ENCODE measurements at places on chromosomes 2 and 18.

- no peak for DNase-seq
Measured at GRCh38 chr2:124339709-124340108, 314.6 kb downstream of the CNTNAP5 start.

DNA sequence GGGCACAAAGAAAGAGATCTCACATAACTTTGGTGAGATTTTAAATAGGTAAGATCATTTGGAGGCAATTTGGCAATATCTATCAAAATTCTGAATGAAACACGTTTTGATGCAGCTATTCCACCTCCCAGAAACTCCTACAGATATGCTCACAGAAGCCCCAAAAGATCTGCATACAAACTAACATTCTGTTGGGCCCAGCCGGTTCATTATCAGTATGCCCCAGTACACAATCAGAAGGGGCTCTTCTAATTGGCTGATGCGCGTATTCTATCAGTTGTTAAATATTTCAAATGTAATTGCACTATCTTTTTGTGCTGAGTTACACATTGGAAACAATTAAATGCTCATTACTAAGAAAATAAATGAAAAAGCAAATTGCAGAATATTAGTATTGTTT, 7.1 kb upstream of the TGIF1 start:
- DNase-seq = no peak

GRCh38 chr18:3914109-3914508, 464.1 kb downstream of the TGIF1 start:
- DNase-seq = peak; percentile 39

DNA sequence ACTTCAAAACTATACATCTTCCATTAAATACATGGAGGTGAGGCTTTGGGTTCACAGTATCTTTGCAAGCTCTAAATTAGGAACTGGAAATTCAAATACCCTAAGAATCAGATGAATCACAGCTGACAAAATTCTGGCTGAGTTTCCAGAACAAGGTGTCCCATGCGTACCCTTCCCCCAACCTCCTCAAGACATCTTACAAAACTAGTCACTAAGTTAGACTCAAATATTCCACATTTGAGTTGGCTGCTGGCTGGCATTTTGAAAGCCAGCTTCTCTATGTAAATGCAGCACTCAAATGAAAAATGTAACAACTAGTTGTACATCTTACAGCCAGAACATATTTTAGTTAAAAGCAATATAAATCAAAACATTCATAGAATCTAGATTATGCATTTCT, 131.0 kb upstream of the ARL5A start:
- no peak for DNase-seq

DNA sequence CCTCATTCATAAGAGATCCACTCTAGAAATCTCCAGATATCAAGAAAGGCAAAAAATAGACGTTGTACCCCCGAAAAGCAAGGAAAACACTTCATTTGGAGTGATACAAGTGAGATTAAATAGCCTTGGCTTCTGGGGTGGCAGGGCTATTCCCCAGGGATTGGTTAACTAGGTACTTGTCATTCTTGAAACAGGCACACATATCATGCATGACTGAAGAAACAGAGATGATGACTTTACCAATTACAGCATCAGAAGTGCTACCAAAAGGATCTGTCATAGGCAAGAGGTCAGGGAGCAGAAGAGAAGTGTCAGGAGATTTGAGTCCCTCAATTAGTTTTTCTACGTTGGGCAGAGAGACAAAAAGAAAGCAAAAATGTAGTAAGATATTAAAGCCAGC, 45.2 kb upstream of the NFU1 start:
- DNase-seq = peak; percentile 85

DNA sequence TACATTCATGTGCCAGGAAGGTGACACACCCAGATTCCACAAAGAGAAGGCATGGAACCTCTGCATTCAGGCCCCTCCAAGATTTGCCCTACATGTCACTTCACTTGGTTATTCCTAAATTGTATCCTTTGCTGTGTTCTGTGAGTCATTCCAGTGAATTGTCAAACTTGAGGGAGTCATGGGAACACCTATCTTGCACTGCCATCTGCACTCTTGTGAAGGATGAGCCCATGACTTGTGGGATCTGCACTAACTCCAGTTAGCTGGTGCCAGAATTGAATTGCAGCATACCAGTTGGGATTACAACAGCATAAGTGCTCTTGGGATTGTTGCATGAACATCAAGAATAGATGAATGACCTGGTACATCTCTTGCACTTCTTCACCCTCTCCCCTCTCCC, 1288.0 kb upstream of the ZEB2 start:
- DNase-seq = no peak

- no peak for DNase-seq
Measured at GRCh38 chr2:39649511-39649910, 16.2 kb upstream of the TMEM178A start.

GRCh38 chr2:127146820-127147502, 40.0 kb upstream of the BIN1 start:
- no peak for DNase-seq

DNA sequence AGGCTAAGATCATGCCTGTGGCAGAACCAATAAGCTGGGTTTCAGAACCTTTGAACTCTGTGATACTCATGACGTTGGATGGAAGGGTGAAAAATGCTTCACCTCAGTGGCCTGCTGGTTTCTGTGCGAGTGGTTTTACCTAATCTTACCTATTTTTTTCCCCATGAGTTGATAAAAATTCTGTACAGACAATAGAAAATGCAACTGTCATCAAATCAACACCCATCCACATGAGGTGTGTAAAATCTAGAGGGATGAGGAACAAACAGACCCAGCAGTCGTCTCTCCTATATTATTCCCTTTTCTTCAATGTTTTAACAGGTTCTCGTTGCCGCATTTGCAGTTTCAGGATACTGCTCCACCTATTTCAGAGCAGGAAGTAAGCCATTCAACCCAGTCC, 67.3 kb downstream of the PRKRA start:
- DNase-seq = no peak

DNA sequence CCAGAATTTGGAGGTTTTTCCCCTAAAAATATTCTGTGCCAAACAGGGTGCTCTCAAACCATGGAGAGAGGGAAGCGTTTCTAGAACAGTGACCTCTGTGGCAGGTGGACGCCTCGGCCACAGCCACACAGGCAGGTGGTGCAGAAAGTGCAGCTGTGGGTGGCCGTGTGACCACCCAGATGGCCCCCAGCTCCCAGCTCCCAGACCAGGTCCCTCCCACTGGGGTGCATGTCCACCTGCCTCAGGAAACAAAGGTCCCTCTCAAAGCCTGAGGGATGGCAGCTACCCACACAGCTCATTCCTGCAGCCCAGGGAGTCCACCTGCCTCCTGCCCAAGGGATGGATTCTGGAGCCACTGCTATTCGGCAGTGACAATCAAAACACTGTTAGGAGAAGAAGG, 74.5 kb upstream of the PXDN start:
- DNase-seq = no peak

GRCh38 chr2:97988722-97989121, 7.0 kb downstream of the TMEM131 start:
- no peak for DNase-seq

GRCh38 chr2:191701696-191702095, 23.8 kb downstream of the NABP1 start:
- no peak for DNase-seq

DNA sequence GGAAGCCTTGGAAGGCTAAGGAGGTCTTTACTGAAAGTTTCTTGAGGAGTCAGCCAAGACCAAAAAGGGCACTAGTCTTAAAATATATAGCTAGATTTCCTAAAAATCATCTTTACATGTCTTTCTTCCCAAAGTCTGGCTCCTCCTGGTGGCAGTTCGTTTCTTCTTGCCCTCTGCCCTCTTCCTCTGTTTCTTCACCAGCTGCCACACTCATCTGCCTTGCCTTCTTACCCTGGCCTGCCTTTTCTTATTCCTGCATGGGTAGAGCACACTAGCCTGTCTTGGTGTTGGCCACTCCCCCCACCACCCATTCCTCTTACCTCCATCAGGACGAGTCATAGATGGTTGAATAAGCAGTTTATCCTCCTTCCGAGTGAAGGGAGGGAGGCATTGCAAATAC, 129.8 kb downstream of the RAPGEF4 start:
- DNase-seq = no peak

DNA sequence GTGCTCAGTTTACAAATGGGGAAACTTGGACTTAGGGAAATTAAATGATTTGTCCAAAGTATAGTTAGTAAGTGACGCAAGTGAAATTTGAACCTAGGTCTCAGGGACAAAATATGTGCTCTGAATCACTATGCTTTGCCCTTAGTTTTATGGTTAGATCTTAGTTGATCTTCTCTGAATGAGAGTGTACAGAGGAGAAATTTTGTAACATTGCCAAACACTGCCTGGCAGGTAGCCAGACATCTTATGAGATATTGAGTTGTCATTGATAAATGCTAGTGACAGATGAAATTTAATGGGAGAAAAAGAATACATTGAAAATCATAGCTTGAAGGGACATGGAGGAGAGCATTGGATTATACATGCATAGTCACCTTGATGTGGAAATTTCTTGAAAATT, 91.4 kb downstream of the GALNT1 start:
- DNase-seq = no peak

DNA sequence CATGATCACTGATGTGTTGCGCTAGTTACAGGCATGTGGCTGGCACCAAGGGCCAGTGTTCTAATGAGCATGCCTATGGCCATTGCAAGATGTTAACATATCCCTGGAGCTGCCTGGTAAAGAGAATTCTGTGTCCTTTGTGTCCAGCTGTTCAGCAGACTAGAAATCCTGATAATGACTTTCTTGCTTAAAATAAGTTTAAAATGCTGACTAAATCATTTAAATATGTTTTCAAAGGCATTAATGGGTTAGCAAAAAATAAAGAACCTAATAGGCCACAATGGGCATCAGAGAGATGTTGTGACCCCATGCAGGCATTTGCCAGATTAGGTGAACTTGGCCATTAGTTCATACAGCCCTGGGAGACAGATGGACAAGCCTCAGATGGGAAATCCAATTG, 67.5 kb downstream of the GPR39 start:
- DNase-seq = no peak

GRCh38 chr2:232981356-232981755, 31.7 kb downstream of the NGEF start:
- DNase-seq = no peak

DNA sequence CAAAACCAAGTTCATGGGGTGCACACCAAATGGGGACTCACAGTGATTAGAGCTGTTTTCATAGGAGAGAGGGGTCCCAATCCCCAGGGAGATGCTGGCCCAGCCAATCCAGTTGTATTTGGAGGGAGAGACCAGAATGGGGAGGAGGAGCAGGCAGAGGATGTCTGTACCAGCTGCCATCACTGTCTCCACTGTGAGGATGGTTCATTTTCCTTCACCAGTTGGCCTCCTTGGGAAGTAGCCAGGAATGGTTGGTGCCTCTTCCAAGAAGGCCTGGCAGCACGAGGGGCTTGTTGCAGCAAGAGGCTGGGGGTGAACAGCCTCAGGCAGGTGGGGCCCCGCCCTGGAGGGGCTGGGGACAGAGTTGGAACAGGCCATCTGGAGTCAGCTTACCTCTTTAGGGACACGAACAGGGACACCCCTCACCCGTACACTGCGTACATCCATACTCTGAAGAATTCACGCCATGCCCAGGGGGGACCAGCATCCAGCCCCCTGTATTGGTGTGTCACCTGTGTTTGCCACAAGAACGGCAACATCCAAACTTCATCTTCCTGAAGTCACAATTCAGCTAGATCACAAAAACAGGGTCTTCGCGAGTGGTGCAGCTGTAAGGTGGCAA, 161.7 kb upstream of the ZNF236 start:
- no peak for DNase-seq

DNA sequence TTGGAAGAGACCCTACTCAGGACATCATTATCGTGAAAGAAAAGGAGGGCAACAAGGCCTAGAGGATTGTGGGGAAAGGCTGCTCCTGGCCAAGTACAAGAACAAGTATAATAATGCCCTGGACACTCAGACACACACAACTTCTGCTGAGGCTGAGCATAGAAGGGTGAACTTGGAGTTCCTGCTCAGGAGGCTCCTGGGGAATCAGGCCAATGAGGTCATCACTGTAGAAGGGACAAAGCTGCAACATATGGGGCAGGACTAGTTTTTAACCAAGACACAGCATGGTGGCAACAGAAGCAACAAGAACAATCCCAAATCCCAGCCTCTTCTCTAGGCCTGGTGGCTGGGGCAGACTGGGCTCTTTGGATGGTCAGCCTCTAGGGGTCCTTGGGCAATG, 102.6 kb downstream of the POLR1A start:
- no peak for DNase-seq

- no peak for DNase-seq
Measured at GRCh38 chr2:65583061-65583460, 150.7 kb upstream of the SPRED2 start.

- DNase-seq = no peak
Measured at GRCh38 chr2:215878476-215879063, 134.8 kb downstream of the MREG start.

DNA sequence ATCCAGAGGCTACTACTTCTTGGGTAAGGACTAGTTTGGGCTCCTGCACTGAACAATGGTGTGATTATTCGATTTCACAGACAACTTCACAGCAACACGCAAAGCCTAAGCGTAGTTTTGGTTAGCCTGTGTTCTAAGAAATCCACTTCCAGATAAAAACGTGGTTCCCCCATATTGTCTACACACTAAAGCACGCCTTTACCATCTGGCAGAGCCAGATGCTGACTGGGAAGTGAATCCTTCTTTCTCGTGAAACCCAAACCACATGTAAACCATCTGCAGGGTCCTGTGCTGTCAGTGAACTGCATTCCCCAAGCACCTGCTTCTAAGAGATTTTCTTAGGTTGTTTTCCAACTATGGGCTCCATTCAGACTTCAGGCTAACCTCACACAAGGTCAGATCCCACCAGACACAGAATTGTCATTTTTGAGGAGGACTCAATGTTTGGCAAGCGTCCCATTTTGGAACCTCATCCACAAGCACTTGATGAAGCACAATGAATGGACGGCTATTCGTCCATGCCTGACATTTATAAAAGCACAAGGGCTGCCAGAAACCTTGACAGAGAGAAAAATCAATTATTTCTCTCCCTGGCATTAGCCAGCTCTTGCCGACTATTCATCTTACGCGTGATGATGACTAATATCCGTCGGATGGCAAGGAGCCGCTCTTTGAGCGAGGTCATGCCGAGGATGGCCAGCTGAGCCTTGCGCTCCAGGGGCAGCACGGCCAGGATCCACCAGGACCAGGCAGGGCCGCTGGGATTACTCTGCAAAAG, 38.4 kb downstream of the LONRF2 start:
- DNase-seq = no peak

DNA sequence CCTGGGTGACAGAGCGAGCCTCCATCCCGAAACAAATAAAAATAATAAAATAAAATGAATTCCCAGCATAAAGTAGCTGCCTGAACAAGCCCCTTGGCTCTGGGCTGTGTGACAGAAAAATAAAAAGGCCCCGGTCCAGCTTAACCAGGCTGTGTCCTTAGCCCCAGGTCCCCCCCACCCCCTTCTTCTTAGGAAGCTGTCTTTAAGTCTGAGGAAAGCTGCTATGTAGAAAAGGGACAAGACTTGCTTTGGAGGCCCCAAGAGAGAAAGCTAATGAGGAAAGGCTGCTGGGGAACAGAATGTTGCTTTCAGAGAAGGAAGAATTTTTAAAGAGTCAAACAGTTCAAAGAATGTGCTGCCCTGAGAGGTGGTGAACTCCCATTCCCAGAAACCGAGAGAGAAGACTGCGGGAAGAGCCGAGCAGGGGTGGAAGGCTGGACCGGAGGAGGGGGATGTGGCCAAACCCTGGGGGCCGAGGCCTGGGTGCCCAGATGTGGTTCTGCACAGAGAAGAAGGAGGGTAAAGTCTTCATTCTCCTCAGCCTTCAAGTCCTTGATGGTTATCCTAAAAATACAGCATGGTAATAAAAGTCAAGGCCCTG, 61.9 kb downstream of the CENPO start:
- DNase-seq = no peak

GRCh38 chr2:60463249-60463648, 90.2 kb downstream of the BCL11A start:
- DNase-seq = peak; percentile 47
